ENCODE measurements at places on chromosomes 5 and 9.

DNA sequence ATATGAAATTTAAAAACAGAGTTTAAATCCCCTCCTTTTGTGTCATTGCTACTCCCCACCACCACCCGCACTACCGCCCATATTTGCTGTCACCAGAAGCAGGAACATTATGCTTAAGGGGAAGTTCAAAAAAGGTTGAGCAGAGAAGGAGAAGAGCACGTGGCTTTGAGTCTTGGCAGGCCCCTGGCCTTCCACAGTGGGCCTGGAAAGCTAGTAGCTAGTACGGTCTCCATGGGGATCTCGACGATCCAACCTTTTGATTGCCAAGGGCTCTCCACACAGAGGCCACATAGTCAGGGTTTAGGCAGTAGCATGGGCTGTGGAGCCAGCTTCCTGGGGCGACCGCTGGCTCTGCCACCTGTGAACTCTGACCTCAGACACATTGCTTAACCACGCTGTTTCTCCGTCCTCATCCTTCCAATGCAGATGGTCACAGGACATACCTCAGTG is 90.1 kb downstream of the GOLPH3 start:
- DNase-seq: no peak

DNA sequence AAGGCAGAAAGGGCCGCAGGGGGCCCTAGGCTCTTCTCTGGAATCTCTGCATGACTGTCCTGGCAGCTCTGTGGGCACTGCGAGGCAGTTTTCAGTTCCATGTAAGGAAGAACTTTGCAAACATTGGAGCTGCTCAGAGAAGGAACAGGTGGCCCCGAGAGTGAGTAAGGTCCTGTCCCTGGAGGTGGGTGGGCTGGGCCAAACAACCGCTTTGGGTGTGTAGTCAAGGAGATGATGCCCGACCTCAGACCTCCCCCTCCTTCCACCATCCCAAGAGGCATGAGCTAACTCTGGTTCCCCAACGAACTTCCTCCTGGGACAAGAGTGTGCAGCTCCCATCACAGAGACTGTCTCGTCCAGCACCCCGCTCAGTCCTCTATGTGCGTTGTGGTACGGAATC is 20.5 kb downstream of the CSF1R start:
- no peak for DNase-seq

DNA sequence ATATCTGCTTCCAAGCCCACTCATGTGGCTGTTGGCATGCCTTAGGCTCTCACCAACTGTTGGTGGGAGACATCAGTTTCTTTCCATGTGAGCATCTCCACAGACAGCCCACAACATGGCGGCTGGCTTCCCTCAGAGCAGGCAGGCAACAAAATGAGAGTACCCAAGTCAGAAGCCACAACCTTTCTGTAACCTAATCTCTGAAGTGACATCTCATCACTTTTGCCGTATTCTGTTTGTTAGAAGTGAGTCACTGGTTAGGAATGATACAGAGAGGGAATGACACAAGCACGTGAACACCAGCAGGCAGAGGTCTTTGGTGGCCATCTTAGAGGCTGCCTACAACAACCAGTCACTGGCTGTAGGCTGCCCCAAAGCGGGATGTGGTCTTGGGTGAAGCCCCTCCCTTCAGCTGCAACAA is 88.6 kb upstream of the RASGRF2 start:
- DNase-seq: peak; percentile 49

- no peak for DNase-seq
These were observed 3.2 kb upstream of the DOK3 start for GRCh38 chr5:177512736-177513380.

DNA sequence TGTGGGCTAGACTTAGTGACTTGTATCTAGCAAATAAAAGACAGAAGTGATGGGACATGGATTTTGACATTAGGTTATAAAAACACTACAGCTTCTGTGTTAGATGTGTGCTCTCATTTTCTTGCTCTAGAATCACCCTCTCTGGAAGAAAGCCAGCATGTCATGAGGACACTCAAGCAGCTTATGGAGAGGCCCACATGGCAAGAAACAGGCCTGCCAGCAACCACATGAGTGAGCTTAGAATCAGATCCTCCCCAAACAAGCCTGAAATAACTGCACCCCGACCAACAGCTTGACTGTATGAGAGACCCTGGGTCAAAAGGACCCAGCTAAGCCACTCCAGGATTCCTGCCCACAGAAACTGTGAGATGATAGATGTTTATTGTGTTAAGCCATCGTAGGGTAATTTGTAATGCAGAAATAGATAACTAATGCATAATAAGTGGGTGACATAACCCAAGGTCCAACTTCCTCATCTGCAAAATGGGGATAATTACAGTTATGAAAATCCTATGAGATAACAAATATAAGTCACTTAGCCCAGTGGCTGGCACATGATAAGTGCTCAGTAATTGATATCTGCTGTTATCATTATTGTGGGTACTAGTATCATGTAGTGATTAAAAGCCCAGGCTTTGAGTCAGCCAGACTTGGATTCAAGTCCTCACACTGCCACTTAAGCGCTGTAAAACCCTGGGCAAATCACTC is 86.5 kb downstream of the KLHL3 start:
- DNase-seq: no peak

GRCh38 chr5:92887254-92887653 is 693.8 kb downstream of the NR2F1-AS1 start:
- DNase-seq: no peak

DNA sequence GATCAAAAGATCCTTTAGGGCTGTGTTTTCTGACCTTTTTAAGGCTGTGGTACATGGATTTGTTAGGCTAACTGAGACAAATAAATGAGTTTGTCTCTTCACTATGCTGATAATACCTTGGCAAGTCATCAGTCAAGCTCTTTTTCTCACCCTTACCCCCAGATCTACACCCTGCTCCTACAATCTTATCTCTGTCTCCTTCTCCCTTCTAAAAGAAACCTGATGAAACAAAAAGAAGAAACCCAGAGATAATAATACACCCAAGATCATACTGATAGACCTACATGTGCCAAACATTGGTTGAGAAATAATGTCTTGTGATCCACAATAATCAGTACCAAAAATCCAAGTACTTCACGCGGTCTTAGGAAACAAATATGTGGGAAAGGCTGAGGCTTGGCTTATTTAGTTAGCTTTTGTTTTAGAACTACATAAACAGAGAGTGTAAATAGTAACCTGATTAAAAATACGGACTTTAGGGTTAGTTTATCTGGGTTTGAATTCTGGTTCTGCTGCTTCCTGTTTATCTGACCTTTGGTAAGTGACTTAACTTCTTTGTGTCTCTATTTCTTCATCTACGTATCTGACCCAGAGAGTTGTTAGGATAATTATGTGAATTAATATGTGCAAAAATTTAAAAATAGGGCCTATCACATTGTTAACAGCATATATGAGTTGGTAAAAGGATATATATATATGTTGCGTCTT is 24.8 kb upstream of the PDCD1LG2 start:
- no peak for DNase-seq

GRCh38 chr5:178223196-178223773 is 9.3 kb downstream of the PHYKPL start:
- no peak for DNase-seq

GRCh38 chr9:135929656-135930445 is 22.5 kb upstream of the CAMSAP1 start:
- no peak for DNase-seq

DNA sequence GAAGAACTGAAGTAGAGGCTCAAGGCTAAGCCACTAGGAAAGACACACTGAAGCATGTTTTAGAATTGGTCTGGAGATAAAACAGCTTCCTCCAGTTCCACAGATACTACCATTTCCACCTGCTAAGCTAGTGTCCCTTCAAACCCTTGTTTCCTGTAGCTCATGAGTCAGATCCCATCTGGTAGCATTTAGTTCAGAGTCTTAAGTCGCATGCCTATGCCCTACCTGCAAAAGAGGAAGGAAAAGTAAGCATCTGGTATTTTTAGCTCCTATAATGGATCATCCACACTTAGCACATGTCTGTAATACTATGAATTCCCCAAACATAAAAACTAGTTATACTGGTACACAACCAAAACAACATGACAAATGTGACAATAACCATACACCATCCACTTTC is 92.1 kb downstream of the CDKN2A start:
- DNase-seq: no peak

DNA sequence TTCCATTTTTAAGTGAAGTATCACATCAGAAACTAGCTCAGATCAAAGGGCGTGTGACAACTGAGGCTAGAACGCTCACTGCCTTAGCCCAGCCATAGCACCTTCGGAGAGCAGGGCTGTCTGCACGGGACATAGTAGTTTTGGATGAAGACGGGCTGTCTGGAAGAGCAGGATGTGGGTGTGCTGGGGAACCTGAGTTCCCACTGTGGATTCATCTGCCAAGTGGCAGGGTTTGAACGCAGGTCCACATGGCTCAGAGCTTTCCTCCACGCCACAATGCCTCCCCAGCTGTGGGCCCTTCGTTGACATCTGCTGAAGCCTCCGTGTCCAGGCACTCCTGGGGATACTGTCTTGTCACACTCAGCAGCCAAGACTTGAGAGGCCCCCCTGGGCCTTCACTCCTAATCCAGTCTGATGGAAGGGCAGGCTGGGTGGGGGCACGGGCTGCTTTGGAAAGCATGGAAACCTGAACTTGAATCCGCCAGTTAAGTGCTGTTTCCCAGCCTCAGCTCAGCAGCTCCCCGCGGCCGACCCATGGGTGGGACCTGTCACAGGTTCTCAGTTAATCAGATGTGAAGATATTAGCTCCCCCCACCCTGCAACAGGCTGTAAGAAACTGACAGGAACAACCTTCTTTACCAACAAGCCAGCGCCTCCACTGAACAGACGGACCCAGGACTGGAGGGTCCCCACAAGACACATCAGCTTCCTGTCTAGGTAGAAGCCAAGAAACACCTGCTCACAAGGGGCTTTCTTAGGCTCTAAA is 228.1 kb downstream of the FANCC start:
- DNase-seq: no peak
